Hematopoietic multipotent progenitor cell treated with erythropoietin and hydrocortisone succinate and interleukin-3 and kit ligand, for 17 days (in vitro differentiated cells): ENCODE measurements at places on chromosomes 3 and 15.

DNA sequence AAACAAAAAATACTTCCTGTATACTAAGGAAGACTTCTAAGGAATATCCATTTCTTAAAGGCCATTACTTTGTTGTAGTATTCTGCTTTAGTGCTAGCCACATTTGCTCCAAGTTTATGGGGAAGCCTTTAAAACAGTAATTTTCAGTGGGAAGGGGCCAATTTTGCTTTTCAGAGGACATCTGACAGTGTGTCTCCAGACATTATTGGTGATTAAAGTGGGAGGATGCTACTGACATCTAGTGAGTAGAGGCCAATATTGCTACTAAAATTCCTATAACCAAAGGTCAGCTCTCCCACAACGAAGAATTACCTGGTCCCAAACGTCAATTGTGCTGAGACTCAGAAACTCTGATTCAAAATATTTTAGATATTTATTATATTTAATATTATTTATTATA, 24.8 kb downstream of the SLC28A2 start:
- DNase-seq, result no peak

DNA sequence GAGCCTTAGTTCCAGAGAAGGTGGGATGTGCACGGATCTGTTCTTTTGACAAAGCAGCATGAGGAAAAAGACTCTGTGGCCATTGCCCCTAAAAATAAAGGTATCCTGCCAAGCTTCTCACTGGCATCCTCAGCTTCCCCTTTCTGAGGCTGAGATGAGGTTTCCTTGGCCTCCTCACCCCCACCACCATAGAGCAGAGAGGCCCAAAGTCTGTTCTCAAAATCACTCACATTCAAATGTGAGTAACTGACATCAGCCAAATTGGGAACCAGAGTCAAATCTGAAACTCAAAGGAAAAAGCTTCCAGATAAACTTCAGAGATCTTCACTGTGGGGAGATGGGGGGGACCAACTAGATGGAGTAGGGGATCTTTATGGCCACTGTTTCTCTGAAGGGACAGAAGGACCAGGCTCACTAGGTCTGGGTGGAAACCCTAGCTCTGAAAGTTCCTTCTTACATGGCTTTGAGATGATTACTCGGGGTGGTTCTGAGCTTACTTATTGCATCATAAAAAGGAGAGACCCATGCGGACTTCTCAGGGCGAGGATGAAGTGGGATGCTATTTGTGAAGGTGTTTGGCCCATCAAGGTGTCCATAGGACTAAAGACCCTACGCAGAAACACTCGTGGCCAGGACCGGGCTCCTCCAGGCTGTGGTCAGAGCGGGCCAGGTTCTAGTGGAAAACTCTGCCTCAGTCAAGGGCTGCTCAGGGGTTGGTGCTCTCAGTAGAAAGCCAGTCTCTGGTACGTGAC, 61.5 kb upstream of the MEF2A start:
- DNase-seq, result no peak

GRCh38 chr3:109702976-109703375, 365.6 kb upstream of the DPPA4 start:
- no peak for DNase-seq

DNA sequence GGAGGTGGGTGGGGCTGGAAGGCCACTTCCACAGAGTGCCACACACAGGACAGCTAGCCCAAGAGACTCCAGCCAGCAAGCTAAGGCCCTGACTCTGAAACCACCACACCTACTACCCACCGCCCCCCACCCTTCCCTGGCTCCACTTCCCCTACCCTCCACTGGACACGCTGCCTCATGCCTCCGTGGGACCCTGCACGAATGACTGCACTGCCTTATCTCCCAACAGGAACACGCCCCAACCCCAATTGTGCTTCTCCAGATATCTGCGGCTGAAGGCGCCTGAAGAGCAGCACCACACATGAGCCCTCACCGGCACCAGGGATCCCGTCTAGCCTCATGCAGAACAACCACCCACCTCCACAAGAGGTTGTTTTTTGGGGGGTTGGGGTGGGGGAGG, 2.7 kb downstream of the LINGO1 start:
- no peak for DNase-seq

DNA sequence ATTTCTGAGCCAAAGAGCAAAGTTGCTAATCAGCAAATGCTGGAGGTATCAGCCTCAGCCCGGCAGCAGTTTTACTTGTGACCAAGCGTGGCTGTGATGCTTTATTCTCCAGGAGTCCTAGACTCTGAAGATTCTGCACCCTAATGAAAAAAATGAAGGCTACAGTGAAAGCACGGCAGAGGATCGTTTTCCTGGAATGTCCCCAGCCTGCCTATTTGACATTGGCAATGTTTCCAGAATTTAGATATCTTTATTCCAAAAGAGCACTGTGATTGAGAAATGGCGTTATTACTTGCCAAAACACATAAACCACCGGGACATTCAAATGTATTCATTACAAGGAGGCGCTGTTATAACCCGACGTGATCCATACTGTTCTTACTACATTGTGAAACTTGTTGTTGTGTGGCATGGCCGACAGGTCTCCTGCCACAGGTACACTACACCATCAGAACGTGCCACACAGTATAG, 263.8 kb downstream of the SLCO3A1 start:
- DNase-seq, result no peak

- DNase-seq, result no peak
Measured at GRCh38 chr15:94582368-94582767, 351.0 kb downstream of the MCTP2 start.

DNA sequence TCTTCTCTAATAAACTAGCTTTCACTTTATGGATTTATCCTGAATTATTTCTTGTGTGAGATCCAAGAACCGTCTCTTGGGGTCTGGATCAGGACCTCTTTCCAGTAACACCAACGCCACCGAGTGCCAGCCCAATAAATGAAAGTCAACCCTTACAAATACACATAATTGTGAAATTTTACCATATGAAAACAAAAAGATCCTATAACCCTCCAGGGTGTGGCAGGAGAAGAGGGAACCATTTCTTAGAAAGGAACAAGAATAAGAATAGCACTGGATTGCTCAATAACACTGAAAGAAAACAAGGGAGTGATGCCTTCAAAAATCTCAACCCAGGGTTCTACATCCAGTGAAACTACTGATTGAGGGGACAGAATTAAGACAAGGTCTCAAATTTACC, 51.6 kb upstream of the ACKR4 start:
- no peak for DNase-seq

GRCh38 chr3:134406331-134407238, 32.3 kb upstream of the AMOTL2 start:
- DNase-seq, result no peak

DNA sequence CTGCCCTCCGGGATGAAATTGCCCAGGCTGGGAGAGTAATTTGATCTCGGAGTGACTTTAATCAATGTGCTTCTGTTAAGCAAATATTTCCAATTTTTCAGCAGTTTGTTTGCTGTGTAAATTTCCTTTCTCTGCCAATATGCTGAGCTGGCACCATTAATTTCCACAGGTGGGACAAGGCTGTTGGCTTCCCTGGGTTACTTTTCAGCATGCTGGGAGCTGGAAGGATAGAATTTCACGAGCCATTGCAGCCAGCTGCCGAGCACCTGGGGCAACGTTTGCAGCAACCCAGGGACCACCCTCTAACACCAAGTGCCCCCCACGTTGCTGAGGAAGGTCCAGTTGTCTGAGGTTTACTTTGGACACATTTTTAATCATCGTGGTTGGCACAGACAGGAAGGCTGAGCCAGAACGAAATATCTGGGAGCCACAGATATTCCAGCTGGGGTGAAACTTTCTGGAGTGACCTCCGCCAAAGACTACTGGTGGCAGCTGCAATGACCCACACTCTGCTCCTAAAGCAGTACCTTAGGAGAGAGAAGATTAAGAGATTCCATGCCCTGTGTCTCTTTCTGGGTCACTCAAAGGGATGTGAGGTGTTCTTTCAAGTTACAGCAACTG, 293.3 kb upstream of the RGMA start:
- DNase-seq, result no peak

DNA sequence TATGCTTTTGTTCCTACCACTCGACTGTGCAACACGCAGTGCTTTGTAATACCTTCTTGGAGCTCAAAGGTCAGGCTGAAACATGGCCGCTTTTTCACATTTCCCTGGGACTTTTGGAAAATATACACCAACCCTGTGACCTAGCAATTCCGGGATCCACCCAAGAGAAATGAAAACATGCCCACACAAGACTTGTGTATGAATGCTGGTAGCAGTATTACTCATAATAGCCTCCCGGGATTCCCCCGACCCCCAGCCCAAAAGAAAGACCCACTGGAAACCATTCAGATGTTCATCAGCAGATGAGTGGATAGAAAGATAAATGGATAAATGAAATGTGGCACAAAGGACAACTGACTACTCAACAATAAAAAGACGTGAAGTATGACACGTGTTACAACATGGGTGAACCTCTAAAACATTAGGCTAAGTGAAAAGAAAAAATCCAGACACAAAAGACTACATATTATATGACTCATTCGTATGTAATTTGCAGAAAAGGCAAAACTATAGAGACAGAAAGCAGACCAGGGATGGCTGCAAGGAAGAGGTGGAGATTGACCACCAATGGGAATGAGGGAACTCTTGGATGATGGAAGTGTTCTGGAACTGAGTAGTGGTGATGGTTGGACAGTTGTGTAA, 104.1 kb downstream of the PGPEP1L start:
- no peak for DNase-seq

DNA sequence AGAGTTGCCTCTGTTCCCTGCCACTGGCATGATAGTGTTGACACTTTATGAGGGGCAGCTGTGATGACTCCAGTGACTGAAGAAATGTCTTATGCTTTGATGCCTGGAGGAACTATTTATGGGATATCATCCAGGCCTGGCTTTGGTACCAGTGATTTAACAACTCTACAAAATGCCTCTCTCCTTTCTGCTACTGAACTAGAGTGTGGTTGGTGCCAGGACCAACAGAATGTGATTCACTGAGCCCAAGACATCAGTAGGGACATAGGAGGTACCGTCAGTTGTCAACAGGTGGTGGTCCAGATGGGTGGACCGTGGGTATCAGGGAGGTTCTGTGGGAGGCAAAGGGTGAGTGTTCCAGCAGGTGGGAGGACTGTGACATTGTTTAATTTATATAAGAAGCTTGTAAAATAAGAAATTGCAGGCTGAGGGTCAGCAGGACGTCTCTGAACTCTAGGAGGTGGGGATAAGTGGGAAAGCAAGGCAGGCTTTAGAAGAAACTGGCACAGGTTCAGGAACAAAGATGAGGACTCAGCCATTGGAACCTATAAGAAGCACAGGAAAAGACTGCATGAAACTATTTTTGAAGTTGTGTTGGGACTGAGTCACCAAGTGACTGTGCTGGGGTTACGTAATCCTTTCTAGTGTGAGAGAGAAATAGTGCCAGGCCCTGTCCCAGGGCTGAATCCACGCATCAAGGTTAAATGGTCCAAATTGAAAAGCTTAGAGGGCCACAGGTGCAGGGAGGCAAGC, 28.5 kb upstream of the SLC7A14 start:
- no peak for DNase-seq

DNA sequence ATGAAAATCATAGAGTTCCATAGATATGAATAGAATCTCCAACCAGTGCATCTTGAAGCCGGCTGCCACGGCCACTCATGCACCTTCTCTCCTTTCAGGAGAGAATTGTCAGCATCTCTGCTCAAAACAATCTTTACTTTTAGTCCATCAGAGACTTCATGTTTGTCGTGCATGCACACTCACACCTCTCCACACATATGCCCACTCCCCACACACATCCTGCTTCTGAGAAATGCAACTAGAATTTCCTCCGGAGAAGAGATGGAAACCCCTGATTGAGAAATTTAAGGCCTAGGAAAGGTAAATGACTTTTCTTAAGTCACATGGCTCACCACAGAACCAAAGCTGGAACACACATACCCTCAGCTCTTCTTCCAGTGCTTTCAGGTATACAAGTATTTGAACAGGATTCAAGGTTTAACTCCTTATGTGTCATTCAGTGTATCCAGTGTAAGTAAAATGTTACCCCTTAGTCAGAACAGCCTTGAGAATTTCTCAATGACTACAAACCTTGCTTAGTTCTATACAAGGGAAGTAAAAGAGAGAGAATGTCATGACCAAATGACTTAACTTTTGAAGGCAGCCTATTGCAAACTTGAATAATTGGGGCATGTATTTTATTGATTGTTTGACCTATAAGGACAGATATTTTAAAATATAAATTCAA, 69.1 kb upstream of the TSEN2 start:
- no peak for DNase-seq

DNA sequence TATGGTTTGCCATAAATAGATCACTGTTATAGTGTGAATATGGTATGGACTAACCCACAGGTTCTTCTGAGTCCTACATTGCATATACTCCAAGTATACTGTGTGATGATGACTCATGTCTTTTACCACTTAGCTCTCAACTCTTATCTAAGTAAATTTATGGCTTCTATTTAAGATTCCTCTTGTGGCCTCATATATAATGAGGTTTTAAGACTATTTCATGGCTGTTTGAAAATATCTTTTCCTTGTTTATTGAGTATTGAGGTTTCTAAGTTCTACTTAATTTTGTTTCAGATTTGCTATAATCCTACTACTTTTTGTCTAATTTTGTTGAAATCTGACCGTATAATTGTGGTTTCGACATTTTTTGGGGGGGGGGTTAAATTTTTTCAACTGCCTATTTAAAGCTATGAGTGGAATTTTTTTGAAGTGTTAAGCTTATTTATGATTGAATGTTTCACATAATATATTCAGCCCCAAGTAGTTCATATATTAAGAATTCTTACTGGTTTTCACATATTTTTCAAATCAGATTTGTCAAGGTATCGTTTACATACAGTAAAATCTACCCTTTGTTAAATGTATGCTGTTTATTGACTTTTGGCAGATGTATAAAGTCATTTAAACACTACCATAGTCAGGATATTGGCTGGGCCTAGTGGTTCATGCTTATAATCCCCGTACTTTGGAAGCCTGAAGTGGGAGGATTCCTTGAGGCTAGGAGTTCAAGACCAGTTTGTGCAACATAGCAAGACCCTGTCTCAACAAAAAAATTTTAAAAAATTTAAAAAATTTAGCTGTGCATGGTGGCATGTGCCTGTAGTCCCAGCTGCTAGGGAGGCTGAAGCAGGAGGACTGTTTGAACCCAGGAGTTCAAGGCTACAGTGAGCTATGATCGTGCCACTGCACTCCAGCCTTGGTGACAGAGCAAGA, 11.7 kb downstream of the SLC25A36 start:
- DNase-seq, result peak; percentile 45

GRCh38 chr15:76310475-76311099, 682 bp downstream of the ETFA start:
- DNase-seq, result peak; percentile 36

- no peak for DNase-seq
Measured at GRCh38 chr3:171383206-171384018, 76.8 kb downstream of the TNIK start.

- DNase-seq, result no peak
Measured at GRCh38 chr3:10471054-10471688, 34.2 kb downstream of the ATP2B2 start.

DNA sequence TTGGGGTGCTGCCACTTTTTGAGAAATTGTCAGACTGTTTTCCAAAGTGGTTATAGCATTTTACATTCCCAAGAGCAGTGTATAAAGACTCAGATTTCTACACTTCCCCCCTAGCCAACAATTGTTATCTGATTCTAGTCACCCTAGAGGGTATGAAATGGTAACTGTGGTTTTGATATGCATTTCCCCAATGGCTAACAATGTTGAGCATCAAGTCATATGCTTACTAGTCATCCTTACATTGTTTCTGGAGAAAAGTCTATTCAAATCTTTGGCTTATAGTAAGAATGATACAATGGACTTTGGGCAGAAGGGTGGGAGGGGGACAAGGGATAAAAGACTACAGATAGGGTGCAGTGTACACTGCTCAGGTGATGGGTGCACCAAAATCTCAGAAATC, 73.3 kb downstream of the CSNK1G1 start:
- no peak for DNase-seq

- no peak for DNase-seq
Measured at GRCh38 chr3:28590860-28591259, 242.2 kb upstream of the AZI2 start.
